ENCODE measurements at places on chromosomes 4 and X.

DNA sequence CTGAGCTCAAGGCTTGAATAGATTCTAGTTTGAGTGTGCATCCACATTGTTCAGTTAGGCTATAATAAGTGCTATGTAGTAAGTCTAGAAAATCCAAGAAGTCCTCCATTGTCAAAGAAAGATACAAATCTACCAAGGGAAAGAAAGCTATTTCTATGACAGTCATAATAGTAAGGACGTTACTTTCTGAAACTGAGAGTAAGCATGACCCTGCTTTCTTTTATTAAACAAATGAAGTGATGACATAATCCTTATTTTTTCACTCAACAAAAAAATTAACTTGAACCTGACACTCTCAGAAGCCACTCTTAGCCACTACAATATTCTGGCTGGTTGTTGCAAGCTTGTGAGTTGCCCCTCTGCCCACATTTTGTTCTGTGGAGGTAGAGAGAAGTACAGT is 33.8 kb upstream of the AMELX start:
- no peak for DNase-seq

GRCh38 chr4:5824635-5825034 is 68.3 kb downstream of the CRMP1 start:
- DNase-seq: no peak

GRCh38 chr4:95549246-95550114 is 707 bp upstream of the UNC5C start:
- peak; percentile 50 for DNase-seq

- DNase-seq: no peak
Observed at GRCh38 chrX:119996069-119996468, 52.5 kb upstream of the NKAP start.

DNA sequence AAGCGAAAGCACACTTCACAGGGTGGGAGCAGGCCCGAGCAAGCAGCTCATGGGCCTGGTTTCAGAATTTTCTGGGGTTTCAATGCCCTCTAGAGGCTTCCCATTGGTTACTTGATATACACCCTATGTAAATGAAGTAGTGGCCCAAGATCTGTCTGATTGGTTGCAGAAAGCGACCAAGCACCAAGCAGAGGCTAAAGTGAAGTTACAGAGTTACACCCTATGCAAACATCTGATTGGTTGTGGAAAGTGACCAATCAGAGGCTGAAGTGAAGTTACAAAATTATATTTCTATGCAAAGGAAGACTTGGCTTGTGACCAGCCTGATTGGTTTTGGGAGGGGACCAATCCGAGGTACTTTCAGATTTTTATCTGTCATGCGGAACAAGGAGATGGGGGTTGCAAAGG is 8.2 kb downstream of the FHIP1A start:
- no peak for DNase-seq

DNA sequence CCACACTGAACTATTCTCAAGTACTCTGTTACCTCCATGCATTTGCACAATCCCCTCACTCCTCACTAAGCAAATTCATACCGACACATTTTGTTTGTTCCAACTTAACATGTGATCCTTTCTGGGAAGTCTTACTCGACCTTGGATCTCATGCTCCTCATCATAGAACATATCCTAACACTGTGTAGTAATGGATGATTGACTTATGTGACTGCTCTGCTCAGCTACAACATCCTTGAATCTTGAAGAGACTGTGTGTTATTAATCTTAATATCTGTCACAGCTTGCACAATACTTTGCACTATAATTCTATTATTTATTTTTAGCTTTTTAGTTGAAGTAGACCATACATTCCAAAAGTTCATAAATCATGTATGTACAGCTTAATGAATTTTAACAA is 23.9 kb upstream of the TRPC3 start:
- no peak for DNase-seq

- DNase-seq: no peak
Observed at GRCh38 chr4:87251106-87251505, 30.7 kb upstream of the KLHL8 start.

DNA sequence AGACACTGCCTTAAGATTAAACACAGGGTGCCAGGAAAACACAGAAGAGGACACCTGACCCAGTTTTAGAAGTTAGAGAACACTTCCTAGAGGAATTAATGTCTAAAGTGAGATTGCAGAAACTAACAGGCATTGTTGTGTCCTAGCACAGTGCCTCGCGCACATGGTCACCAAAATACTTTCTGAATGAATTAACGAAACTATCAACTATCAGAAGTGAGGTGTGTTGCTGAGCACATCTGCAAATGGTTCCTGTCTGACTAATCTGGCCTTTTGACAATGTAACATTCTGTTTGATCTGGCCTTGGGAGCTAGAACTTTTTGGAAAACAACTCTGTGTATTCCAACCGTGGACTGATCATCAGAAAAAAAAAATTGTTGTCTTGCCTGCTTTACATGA is 556.8 kb upstream of the LCORL start:
- DNase-seq: no peak

DNA sequence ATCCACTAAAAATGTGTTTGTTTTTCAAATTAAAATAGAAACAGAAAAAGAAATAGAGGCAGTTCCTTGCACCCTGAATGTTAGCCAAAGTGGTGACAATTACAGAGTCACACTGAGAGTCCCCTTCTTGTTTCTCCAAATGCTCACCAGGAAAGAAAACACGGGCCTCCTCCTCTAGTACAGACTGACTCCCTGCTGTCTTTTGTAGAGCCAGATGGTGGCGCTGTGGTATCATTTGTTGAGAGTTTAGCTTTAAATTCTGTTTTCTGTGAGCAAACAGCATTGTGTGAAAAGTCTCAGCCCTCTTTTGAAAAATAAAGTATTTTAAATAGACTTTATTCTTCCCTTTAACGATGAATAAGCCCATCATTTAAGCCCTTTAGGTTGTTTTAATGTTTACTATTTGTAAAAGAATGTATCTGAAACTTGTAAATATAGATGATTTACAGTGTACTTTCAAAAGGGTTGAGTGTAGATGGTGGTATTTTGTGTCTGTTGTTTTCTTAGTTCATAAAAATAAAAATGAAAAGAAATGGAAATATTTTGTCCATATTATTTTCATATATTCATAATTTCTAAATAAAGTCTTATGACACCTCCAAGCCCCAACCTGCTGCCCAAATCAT is 36.9 kb upstream of the ATOH1 start:
- peak; percentile 51 for DNase-seq

GRCh38 chr4:7766661-7767345 is 172.9 kb downstream of the AFAP1 start:
- no peak for DNase-seq

- no peak for DNase-seq
Observed at GRCh38 chr4:99414401-99414800, 20.7 kb downstream of the ADH7 start.

DNA sequence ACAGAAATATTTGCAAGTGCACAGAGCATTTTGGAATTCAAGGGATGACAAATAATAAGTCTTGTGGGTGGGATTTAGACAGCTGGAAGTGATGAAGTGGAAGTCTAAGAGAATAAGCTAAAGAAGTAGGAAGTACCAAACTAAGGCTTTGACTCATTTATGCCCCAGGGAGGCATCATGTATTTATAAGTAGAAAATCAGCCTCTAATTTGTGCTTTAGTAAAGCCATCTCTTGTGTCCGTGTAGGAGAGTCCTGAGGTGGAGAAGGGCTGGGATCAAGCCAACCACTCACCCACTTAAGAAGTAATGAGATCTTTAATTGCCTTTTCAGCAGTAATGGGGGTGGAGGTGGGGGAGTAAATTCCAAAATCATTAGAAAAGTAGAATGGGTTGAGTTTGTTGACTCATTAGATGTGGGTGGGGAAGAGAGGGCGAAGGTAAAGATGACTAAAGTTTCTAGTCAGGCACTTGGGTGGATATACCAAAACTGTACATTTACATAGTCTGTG is 356.7 kb downstream of the STIM2 start:
- no peak for DNase-seq

DNA sequence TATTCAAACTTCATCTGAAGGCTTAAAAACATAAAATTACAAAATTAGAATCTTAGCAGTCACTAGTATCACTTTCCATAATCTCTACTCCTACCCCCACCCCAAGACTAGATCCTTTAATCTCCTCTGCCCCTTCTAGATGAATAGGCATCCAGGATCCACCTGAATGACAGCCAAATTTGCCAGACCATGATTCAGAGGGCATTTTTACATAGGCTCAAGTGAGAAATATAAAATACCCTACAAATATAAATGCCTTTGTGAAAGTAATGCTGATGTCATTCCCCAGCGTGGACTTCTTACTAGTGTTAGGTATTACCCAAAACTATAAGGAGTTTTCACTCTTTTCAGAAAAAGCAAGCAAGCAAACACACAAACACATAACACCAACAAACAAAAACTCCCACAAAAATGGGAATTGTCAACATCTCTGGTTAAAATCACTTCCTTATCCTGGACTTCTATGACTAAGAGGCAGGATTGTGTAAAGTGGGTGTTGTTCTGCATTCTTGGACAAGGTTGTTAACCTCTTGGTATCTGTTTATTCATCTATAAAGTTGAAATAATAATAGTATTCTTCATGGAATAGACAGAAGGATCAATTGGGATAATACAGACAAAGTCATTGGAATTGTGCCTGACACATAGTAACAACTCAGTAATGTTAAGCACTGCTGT is 51.3 kb upstream of the TMPRSS11F start:
- no peak for DNase-seq

- DNase-seq: no peak
Observed at GRCh38 chr4:104969394-104970082, 177.1 kb upstream of the TET2 start.

- DNase-seq: no peak
Observed at GRCh38 chr4:184450045-184450444, 24.3 kb downstream of the IRF2 start.

DNA sequence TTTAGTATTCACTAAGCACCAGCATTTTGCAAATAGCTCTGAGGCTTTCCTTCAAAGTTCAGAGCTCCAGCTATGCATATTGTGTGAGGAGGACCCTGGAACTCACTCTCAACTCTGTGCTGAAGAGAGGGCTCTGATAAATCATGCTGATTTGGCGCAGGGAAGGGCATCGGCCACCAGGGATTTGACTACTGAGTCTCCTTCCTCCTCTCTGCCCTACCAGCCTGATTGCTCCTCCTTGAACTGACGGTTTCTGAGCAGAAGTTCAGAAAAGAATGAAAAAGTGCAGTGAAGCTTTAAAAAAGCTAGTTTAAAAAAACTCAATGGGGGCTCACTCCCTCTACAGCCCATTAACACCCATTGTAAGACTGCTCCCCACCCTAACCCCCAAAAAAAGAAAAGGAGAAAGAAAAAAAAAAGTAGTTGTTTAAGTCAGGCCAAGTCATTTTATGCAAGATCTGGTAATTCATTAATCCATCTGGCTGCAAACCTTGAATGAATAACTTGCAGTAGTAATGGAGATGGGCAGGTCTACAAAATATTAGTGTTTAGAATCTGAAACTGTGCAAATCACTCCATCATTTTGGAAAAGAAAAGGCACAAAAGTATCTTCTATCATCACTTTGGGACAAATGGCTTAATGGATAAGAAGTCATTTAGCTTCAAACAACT is 13.3 kb downstream of the PPARGC1A start:
- DNase-seq: no peak

GRCh38 chrX:124239324-124239723 is 93.1 kb upstream of the TEX13D start:
- no peak for DNase-seq
